Hepatocyte (in vitro differentiated cells): ENCODE measurements at places on chromosomes 1 and 21. TPM values are rescaled to one million over a fixed set of nuclear protein-coding genes. Genes with fewer than 3 reads are reported as not detected.

Gene ZNF326
- 24.1 and 25.7 TPM in 2 replicates for total RNA-seq

GRCh38 chr1:160821627-160822026 lies 25.7 kb downstream of the LY9 start:
- no peaks in the 10 kb centered on the region for H3K4me1 ChIP-seq
- H3K4me3 ChIP-seq: no peak overlapping the region
- no peak overlapping the region for H3K27ac ChIP-seq
- no peaks in the 10 kb centered on the region for H3K36me3 ChIP-seq
- no peaks in the 10 kb centered on the region for H3K27me3 ChIP-seq
- DNase-seq: no peak

GRCh38 chr1:68322096-68322495 lies 89.8 kb upstream of the WLS start:
- no peak for DNase-seq
- H3K4me3 ChIP-seq: no peak overlapping the region
- peaks cover 3% of the 10 kb centered on the region for H3K4me1 ChIP-seq
- peak overlapping the region; percentile 58 for H3K27ac ChIP-seq

Gene MTF2
- 29.7 and 30.5 TPM in 2 replicates for total RNA-seq

GRCh38 chr1:183243161-183244050 lies 57.3 kb downstream of the LAMC2 start:
- H3K4me3 ChIP-seq: no peak overlapping the region
- H3K4me1 ChIP-seq: peaks cover 7% of the 10 kb centered on the region
- peak; percentile 17 for DNase-seq
- H3K27me3 ChIP-seq: no peaks in the 10 kb centered on the region
- no peaks in the 10 kb centered on the region for H3K36me3 ChIP-seq
- H3K27ac ChIP-seq: peak overlapping the region; percentile 49

DNA sequence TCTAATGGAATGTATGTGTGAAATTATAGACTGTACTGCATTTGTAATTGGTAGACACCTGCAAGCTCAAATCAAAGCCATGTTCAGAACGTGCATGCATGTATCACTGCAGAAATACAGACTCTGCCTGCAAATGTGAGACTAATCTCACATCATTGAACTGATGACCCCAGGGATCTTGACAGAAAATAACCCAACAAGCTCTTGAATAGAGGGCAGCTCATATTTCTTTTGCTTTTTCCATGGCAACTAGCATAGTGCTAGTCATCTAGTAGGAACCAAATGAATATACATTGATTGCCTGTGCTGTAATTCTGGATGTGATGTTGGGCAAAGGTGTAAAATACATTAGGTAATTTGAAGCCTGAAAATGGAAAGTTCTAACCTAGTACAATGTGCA lies 62.4 kb downstream of the PTPRC start:
- H3K36me3 ChIP-seq: no peaks in the 10 kb centered on the region
- H3K27ac ChIP-seq: no peak overlapping the region
- DNase-seq: no peak
- H3K4me1 ChIP-seq: no peaks in the 10 kb centered on the region

DNA sequence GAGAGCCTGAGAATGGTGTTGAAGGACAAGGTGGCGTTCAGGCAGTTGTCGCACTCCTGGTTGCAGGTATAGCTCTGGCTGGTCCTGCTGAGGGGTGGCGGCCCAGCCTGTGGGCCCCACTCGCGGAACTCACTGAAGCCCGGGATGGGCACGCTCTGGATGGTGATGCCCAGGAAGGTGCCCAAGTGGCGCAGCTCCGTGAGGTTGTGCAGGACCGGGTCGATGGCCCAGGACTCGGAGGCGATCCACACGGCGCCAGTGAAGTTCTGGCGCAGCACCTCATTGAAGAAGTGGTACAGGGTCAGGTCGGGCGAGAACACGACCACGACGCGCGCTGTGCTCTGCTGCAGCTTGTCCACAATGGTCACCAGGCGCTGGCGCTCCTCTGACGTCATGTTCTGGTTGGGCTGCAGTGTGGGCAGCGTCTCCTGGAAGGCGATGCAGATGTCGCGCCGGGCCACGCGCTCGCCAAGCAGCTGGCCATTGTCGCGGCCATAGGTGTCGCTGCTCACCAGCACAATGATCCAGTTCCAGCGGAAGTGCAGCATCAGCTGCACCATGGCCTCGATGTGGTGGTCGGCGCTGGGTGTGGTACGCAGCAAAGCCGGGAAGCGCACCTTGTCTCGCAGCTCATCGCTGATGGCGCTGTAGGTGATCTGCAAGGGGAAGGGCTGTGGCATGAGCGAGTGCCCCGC lies 5.0 kb downstream of the TAS1R2 start:
- peaks cover 16% of the 10 kb centered on the region for H3K27me3 ChIP-seq
- H3K27ac ChIP-seq: no peak overlapping the region
- H3K36me3 ChIP-seq: no peaks in the 10 kb centered on the region
- no peak overlapping the region for H3K4me3 ChIP-seq
- H3K4me1 ChIP-seq: no peaks in the 10 kb centered on the region

DNA sequence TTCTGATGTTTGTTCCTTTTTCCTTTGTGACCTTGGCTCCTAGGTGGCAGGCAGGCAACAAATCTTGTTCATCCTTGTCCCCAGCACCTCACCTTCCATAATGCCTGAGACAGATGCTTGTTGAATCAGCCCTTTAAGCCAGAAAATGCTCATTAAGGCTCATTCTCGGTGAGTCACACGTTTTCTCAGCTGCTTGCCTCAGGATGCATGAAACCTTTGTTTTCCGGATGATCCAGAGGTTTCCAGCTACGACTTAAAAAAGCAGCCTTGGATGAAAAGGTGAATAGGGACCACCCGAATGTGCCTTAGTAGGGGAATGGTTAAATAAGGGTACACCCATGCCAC lies 4.6 kb upstream of the ATP13A2 start:
- no peaks in the 10 kb centered on the region for H3K4me1 ChIP-seq
- no peak for DNase-seq
- no peak overlapping the region for H3K4me3 ChIP-seq
- H3K27me3 ChIP-seq: no peaks in the 10 kb centered on the region

Gene CLCC1
- 31.5 and 42.8 TPM in 2 replicates for total RNA-seq

Gene TNFRSF8
- not detected in 2 replicates for total RNA-seq

Gene NBPF10
- 1.0 and 1.2 TPM in 2 replicates for total RNA-seq

GRCh38 chr1:152141971-152142584 lies 16.9 kb downstream of the RPTN start:
- H3K36me3 ChIP-seq: no peaks in the 10 kb centered on the region
- H3K4me3 ChIP-seq: no peak overlapping the region
- peak; percentile 63 for DNase-seq

GRCh38 chr1:222995620-222996309 lies 147.3 kb downstream of the TLR5 start:
- H3K4me1 ChIP-seq: peaks cover 13% of the 10 kb centered on the region
- H3K4me3 ChIP-seq: no peak overlapping the region
- no peak overlapping the region for H3K27ac ChIP-seq
- no peaks in the 10 kb centered on the region for H3K27me3 ChIP-seq
- H3K36me3 ChIP-seq: no peaks in the 10 kb centered on the region
- no peak for DNase-seq

Gene CNKSR1
- total RNA-seq: 13.3 and 18.1 TPM in 2 replicates

DNA sequence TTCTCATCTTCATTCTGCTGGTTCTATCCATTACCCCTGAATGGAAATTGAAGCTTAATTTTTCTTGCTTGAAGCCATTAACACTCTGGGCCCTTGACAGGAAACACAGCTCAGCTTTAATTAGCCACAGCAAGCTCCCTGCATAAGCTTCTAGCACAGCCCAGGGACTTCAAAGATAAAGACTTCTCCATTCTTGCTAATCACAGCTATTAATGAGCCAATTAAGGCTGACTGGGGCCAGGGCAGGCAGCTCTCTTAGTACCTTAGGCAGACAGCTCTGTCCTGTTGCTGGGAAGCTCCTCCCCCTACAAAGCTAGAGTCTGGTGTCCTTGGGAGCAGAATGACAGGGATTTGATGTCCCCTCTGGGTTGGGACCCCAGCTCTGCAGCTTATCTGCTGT lies 27.9 kb upstream of the TRABD2B start:
- no peak overlapping the region for H3K27ac ChIP-seq
- H3K27me3 ChIP-seq: no peaks in the 10 kb centered on the region
- no peak for DNase-seq
- no peak overlapping the region for H3K4me3 ChIP-seq
- H3K36me3 ChIP-seq: no peaks in the 10 kb centered on the region
- no peaks in the 10 kb centered on the region for H3K4me1 ChIP-seq

- H3K27me3 ChIP-seq: no peaks in the 10 kb centered on the region
- no peaks in the 10 kb centered on the region for H3K4me1 ChIP-seq
- no peak overlapping the region for H3K27ac ChIP-seq
- DNase-seq: no peak
- H3K4me3 ChIP-seq: no peak overlapping the region
Observed at GRCh38 chr1:30449428-30450147, 273.8 kb downstream of the MATN1 start.

DNA sequence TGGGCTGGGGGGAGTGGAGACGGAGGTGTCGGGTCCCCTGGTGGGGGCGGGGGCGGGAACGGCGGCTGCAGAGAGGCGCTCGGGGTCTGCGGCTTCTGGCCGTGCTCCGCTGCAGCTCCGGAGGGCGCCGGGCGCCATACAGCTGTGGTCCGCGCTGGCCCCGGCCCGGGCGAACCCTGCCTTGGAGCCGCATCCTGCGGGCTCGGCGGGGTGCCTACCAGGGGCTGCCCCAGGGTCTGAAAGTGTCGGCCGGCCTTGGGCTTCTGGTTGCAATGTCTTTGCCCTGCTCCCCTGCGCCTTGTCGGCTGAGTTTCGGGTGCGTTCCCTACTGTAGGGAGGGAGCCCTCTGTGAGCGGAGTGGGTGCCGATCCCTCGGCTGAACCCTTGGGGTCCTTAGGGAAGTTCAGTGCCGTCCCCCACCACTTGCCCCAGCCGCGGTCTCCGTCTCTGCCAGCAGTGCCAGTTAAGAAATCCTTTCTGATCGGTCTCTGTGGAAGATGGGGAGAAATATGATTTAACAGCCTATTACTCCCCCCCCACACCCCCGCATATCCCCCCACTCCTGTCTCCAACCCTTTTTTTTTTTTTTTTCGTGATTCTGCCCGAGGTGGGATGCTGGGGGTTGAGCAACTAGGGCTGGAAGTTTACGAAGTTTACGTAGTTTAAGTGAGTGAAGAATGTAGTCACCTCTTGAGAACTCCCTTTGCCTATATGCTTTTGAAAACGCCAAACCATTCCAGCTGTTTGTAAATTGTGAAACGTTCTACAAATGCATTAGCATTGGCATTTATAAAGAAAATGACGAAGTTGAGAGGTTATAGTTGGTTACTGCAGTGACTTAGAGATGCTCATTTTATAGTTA lies 588 bp downstream of the NEXN start:
- no peaks in the 10 kb centered on the region for H3K27me3 ChIP-seq
- H3K27ac ChIP-seq: peak overlapping the region; percentile 97
- peak overlapping the region; percentile 84 for H3K4me3 ChIP-seq
- peaks cover 13% of the 10 kb centered on the region for H3K4me1 ChIP-seq
- DNase-seq: peak; percentile 57

DNA sequence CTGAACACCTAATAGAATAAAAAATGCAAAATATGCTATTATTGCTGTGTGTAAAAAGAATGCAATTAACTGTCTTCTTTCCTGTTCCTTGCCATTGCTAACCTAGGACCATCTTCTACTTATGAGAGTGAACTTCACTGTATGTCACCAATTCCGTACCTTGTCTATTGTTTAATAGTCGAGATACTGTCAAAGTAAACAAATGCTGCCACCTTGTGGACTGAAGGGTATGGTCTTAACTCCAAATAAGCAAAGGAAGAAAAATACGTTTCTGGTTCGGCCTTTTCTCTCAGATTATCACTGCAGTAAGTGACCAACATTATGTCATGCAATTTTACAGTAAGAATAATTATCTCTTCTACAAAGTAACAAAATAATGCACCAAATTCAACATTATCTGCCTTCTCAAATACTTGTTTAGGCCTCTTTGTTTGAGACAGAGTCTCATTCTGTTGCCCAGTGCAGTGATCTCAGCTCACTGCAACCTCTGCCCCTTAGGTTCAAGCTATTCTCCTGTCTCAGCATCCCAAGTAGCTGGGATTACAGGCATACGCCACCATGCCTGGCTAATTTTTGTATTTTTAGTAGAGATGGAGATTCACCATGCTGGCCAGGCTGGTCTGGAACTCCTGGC lies 133.4 kb downstream of the COP1 start:
- no peak overlapping the region for H3K27ac ChIP-seq
- H3K4me1 ChIP-seq: peaks cover 3% of the 10 kb centered on the region
- no peaks in the 10 kb centered on the region for H3K27me3 ChIP-seq
- H3K4me3 ChIP-seq: no peak overlapping the region
- peak; percentile 83 for DNase-seq

DNA sequence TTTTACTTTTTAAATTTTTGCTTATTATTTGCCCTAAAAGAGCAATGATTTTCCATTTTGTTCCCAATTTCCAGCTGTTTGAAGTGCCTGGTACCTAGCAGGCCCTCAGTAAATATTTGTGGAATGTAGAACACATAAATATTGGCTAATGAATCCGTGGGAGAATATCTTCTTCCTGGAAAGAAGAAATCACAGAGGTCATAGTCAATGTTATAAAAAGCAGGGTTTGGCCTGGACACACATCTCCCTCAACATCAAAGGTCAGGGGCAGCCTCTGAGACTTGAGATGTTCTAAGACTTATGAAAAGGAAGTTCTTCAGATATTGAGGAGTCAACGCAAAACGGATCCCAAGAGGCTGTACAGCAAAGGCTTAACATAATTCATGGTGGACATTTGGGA lies 358.1 kb downstream of the HHAT start:
- no peak overlapping the region for H3K27ac ChIP-seq
- H3K36me3 ChIP-seq: no peaks in the 10 kb centered on the region
- DNase-seq: no peak
- no peaks in the 10 kb centered on the region for H3K4me1 ChIP-seq

- peak; percentile 75 for DNase-seq
- no peaks in the 10 kb centered on the region for H3K36me3 ChIP-seq
- no peak overlapping the region for H3K4me3 ChIP-seq
- H3K27ac ChIP-seq: no peak overlapping the region
- peaks cover 7% of the 10 kb centered on the region for H3K27me3 ChIP-seq
Observed at GRCh38 chr1:157961805-157962762, 31.4 kb upstream of the KIRREL1 start.

DNA sequence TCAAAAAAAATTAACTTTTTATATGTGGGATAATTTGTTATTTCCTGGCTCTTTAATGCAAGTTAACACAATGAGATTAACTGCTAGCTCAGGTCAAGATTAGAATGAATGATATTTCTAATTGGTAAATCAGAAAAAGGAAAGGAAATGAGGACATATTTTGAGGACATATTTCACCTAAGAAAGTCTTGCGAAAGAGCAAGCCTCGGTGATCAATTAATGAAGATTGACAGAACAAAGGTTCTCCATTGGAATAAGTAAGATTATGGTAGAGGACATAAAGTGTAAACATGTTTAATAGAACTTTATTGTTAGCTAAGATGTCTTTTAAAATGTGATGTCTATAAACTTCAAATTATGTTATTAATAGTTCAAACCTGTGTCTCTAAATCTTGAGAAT lies 1617.8 kb downstream of the KCNT2 start:
- no peaks in the 10 kb centered on the region for H3K36me3 ChIP-seq
- H3K27me3 ChIP-seq: no peaks in the 10 kb centered on the region
- H3K4me3 ChIP-seq: no peak overlapping the region
- H3K27ac ChIP-seq: no peak overlapping the region
- no peak for DNase-seq

Gene CTSE
- total RNA-seq: 65.9 and 66.4 TPM in 2 replicates

GRCh38 chr1:98523256-98523655 lies 138.3 kb upstream of the SNX7 start:
- no peaks in the 10 kb centered on the region for H3K36me3 ChIP-seq
- no peaks in the 10 kb centered on the region for H3K4me1 ChIP-seq
- no peaks in the 10 kb centered on the region for H3K27me3 ChIP-seq
- H3K27ac ChIP-seq: no peak overlapping the region
